ENCODE measurements at places on chromosomes 3 and 15.
A peak's percentile ranks its signal among the peaks of the same experiment; 100 is the strongest.

DNA sequence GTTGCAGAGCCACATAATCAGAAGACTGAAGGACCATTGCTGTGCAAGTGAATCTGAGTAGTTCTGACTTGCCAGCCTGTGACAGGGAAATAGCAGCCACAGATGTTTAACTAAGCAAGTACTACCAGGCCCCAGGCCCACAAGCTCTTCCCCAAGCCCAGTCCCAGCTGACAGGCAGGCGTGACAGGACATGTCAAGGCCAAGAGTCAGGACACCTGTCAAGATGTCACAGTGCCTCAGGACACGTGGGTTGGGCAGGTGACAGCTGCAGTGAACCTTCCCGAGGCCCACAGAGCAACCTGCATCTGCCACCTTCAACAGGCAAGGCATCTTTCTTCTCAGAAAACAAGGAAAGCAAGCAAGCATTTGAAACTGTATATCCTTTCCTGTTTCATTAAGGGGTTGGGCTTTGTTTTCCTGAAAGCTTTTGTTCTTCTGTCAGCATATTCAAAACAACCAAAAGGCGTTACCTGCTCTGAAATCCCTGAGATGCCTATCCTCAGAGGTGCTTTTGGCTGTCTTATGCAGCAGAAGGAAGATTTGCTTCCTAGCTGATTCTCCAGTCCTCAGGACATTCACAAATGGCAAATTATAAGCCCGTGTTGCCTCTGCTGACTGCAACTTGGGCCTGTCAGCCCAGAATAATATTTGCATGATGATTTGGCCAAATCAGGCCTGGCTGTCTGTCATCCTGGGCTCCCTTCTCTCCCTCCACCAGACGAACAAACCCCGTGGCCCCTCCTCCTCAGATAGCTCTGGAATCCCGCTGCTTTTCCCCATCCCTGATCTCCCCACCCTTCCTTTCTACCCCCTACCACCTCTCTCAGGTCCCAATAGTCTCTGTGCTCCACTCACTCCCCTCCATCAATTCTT is 171.8 kb upstream of the WNT5A start:
- no peak for DNase-seq

- no peak for DNase-seq
Observed at GRCh38 chr3:178485756-178486155, 50.5 kb upstream of the KCNMB2 start.

GRCh38 chr3:38576131-38576525 is 73.4 kb downstream of the SCN5A start:
- DNase-seq = no peak

GRCh38 chr15:64045101-64045435 is 1.2 kb downstream of the DAPK2 start:
- no peak for DNase-seq

DNA sequence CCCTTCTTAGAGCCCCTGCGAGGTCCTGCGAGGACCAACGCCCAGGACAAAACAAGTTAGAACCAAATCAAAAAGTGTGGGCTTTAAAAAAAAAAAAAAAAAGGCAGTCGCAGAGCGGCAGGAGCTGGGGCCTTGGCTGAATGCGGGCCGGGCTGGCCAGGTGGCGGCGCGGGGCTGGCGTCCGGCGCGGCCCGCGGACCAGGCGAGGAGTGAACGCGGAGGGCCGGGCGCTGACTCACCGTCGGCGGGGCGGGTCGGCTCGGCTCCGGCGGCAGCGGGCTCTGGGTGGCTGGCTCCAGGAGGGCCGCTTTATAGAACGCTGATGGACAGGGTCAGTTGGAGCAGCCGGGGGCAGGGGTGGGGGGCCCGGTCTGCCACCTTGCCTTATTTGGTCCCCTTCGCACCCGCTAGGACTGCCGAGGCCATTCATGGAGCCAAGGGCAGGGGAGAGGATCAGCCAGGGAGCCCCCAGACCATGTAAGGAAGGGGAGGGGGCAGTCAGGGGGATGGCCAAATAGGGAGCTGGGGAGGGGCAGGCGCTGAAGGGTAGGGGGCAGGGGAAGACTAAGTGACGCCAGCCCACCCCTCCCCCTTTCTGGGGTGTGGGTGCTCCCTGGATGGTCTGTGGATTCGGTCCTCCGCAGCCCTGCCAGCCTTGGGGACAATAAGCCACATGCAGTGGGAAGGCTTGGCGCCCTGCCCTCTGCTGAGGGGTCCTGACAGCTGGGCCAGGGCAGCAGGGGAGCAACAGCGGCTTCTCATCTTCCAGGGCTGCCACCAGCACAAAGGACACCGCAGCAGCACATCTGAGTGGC is at the start of gene ACTC1:
TSS of gene ACTC1 (minus strand) at position 283 of the 815 bp plus-strand sequence. CDS start 741 bp downstream, outside the sequence.
- peak; percentile 84 for DNase-seq

DNA sequence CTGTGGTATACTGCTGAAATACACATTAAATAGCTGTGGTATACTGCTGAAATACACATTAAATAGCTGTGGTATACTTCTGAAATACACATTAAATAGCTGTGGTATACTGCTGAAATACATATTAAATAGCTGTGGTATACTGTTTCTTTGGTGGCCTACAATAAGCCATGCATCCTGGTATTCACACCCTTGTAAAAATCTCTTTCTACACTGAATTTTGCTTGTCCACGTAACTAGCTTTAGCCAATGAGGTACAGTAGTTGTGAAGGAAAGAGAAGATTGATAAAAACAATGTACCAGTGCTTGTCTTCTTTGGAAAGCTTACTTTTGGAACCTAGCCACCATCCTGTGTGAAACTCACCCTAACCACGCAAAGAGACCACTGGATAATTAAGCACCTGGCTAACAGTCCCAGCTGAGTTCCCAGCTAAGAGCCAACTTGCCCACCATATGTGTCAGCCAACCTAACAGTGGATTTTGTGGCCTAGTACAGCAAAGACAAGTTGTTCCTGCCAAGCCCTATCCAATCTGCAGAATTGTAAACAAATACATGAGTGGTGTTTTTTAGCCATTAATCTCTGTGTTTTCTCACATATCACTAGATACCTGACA is 103.4 kb upstream of the MELTF start:
- DNase-seq = no peak

DNA sequence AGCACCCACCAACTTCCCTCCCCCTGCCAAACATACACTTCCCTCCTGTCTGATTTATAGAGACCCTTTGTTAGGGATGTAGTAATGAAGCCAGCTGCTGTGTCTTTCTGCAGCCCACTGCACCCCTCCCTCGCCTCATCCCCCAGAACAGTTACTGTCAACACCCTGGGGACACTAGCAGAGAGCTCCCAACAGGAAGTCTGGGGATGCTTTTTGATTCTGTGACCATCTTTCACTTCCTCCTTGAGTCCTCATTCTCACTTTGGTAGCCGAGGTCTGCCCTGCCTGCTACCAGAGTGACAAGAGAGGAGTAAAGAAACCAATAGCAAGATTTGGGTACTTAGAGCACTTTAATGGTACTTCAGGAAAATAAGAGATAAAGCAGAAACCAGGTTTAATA is 201.6 kb downstream of the SATB1 start:
- no peak for DNase-seq

DNA sequence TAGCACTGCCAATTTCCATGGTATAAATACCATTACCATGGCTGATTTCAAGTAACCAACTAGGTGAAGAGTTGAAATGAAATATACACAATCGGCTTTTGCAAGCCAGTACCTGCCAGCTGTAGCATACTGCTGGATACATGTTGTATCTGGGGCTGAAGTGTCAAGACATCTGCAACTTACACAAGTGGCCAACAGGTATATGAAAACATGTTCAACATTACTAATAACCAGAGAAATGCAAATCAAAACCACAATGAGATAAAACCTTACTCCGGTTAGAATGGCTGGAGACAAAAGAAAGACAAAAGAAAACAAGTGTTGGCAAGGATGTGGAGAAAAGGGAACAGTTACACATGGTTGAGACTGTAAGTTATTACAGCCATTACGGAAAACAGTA is 11.6 kb downstream of the ATOSA start:
- DNase-seq = no peak

DNA sequence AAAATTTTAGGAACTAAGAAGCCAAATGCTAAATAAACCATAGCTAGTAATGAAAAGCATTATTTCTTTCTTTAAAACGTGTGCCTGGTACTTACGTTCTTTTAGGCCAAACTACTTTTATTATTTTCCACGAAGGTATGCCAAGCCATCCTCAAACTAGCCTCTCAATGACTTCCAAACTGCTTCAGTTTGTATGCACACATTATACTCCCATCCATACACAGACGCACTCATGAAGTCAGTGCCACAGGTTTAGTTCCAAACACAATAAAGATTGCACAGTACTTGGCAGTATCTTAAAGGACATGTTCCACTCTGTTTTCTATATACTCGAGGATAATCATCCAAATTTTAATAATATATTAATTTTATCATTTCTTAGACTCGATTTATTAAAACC is 609.2 kb upstream of the ZNF385D start:
- DNase-seq = no peak

DNA sequence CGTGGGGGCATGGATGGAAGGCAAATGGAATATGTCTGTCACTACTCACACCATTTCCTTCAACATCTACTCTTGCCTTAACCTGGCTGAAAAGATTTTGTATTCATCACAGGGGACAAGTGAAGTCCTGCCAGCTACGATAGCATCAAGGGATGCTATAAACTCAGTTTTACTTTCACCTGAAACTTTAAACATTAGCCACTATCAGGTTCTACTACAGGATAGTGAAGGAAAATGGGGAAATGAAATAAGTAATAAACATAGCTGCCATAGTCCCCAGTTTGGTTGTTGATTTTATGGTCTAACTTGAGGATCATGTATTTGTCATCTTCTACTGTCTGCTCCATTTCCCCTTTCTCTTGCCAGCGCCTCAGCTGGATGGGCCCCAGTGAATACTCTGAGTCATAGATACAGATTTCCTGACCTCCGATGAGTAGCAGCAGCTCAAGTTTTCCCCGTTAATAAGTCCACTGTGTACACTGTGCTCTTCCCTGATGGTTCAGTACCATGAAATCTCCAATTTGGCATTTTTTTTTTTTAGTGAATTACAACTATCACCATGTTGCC is 338.2 kb upstream of the SLCO3A1 start:
- DNase-seq = no peak

GRCh38 chr15:67013696-67014095 is 51.7 kb upstream of the SMAD3 start:
- no peak for DNase-seq

DNA sequence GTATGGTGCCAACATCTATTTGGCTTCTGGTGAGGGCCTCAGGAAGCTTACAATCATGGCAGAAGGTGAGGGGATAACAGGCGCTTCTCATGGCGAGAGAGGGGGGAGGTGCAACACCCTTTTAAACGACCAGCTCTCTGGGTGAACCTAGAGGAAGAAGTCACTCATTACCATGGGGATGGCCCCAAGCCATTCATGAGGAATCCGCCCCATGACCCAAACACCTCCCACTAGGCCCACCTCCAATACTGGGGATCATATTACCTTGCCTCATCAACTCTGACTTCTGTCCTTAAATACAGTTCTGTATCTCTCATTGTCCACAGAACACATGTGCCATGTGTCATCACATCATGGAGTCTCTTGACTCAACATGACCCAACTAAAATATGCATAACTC is 37.5 kb upstream of the CLRN1 start:
- no peak for DNase-seq

GRCh38 chr3:185071287-185071800 is 81.5 kb downstream of the C3orf70 start:
- no peak for DNase-seq

DNA sequence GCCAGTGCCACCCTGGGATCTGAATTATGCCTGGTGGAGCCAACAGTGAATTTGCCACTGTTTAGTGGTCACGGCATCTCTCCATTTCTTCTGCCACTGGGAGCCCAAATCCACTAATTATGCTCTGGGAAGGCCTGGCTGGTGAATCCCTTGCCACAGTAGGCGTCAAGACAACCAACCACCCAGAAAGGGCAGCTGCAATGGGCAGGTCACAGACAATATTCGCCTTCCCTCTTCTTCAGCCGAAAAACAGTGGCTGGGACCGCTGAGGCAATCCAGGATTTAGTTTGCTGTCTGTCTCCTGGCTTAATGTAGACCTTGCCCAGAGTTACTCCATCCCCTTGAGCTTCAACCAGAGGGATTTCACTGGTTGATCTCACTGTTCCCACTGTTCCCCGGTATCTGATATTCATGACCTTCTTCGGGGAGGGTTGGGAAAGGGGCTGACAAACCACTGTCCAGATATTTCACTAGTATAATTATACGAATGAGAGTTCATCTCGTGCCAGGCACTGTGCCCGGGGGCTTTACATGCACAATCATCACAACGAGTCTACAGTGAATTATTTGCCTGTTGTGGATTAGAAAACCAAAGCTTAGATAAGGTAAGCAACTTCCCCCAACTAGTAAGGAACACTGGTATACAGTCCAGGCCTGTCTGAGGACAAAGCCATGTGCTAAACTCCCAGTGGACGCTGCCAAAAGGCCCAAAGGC is 49.9 kb upstream of the RAB6B start:
- DNase-seq = no peak

GRCh38 chr3:5181469-5182141 is 5.9 kb upstream of the EDEM1 start:
- DNase-seq = no peak

DNA sequence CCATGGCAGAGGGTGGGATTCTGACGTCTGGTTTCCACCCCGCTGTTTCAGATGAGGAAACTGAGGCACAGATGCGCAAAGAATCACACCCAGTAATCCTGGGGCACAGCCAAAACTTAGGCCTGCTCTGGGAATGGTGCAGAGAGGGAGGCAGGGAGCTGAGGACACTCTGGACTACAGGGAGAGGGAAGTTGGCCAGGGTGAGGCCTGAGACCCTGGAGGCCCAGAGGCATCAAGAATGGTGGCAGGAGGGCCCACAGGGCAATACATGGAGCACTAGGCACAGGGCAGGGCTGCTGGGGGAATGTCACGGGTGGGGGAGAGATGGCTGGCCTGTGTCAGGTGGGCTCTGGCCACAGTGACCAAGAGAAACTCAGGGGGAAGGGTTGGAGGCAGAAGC is 63.6 kb downstream of the TLE3 start:
- no peak for DNase-seq

GRCh38 chr3:24944805-24945520 is 450.3 kb upstream of the THRB start:
- DNase-seq = no peak

- DNase-seq = peak; percentile 46
Observed at GRCh38 chr3:115615001-115615814, 8.1 kb upstream of the GAP43 start.

DNA sequence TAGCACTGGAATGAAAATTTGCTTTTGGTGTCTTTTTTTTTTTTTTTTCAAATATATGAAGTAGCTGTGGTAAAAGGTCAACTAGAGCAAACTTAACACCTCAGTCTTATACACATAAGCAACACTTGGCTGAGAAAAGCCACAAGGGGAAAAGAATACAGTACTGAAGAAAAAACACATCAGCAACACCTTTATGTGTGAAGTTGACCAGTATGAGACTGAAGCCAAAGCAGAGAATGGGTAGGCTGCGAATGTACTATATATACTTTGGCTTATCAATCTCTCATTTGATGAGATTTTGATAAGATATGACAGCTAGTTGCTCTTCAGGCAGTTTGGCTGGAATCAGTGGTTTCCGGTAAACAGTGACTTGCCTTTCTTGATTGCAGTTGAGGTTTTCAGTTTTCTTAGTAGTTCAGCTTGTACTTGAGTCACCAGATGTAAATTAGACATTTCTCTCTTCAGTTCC is 22.0 kb upstream of the ZCWPW2 start:
- peak; percentile 60 for DNase-seq

Data from trophoblast cell (in vitro differentiated cells and primary cell).